Stimulated activated CD8-positive, alpha-beta memory T cell treated with anti-CD3 and anti-CD28 coated beads, Interleukin-4, amount 100 ng/mL, for 48 hours (primary cell): ENCODE measurements at places on chromosomes 13 and 19.

- no peak for DNase-seq
These were observed 3.2 kb downstream of the MEIS3 start for GRCh38 chr19:47415953-47416642.

DNA sequence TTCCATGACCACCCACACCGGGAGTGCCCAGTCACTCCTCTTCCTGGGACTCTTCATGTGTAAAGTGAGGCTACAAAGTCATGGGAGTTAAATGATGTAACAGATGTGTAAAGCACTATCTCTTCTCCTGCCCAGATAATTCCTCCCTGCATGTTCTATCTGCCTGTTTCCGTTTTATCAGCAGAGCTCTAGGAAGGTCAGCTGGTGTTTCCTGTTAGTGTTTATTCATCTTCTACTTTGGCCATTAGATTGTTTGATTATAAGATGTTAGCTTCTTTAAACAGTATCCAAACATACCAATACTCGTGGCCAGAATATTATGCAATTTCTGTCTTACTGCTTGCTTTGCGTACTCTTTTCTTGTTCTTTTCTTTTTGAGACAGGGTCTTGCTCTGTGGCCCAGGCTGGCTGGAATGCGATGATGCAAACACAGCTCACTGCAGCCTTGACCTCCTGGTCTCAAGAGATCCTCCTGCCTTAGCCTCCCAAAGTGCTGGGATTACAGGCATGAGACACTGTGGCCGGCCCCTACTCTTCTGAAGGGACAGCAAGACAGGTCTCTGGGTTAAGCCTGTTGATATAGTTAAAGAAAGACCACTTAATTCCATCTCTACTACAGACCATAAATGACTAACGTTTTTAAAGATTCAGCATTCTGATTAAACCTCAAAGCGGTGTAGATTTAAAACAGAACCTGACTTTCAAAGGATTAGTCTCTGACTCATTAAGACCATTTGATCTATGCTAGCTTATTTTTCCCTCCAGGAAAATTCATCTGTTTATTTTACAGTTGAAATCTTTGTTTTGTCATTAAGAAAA is 97.4 kb upstream of the AKAP11 start:
- no peak for DNase-seq

GRCh38 chr13:86383561-86383960 is 584.3 kb upstream of the SLITRK6 start:
- no peak for DNase-seq

DNA sequence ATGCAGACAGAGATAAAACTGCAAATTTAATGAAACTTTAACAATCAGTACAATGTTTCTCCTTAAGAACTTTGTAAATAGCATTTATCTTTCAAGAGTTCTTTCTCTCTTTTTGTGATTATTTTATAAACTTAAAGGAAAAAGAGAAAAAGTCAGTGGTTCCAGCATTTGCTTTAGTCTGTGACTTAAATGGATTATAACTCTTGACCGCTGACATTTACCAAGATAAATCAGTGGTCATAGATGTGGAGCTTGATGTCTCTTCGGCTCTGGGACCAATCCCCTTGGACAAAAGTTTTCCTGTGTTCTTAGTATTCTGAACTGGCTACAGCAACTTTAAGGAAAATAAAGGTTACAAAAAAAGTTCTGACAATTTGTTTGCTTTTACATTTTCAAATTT is 162.6 kb downstream of the TM9SF2 start:
- DNase-seq = no peak

GRCh38 chr13:42377640-42378382 is 105.9 kb downstream of the AKAP11 start:
- DNase-seq = peak; percentile 56

DNA sequence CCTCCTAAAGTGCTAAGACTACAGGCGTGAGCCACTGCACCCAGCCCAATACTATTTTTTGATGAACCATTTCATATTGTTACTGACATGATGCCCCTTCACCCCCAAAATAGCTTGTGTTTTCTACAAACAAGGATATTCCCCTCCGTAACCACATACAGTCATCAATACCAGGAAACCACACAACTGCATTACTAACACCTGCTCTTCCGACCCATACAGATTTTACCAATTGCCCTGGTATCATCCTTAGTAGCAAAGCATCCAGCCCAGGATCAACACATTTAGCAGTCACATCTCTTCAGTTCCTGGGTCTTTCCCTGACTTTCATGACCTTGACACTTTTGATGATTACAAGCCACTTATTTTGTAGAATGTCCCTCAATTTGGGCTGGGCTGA is 33.6 kb downstream of the KCTD15 start:
- DNase-seq = no peak

- DNase-seq = no peak
These were observed 587.4 kb downstream of the LMO7 start for GRCh38 chr13:76223565-76223964.

DNA sequence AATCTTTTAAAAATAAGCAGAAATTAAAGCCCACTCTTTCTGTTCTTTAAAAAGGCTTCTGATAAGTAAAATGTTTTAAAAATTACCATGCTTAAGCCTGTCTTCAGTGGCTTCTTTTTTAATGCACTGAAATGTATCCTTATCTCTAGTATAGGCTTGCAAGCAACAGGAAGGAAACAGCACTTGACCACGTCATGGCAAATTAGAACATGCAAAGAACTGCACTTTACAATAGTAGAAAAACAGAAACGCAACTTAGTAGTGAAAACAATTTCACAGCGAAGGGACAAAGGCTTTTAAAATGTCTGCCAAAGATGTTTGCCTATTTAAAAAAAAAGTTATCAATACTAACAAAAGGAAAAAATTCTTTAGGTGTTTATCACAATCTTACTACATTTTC is 36.3 kb downstream of the ELF1 start:
- DNase-seq = peak; percentile 55

DNA sequence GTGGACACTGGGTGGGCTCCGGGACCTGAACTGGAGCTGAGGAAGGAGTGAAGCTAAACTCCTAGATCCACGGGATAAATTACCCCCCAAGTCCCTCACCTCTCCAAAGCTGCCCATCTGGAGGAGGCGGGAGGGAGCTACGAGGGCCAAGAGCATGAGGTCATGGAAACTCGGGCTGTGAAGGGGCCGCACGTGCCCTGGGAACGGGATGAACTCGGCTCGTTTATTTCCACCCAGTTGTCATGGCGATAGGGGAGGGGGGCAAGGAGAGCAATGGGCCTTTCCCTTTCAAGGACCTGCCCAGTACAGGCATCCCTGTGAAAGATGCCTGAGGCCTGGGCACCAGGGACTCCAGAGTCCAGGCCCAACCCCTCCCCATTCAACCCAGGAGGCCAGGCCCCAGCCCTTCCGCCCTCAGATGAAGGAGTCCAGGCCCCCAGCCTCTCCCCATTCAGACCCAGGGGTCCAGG is 3.8 kb downstream of the PPP1R12C start:
- DNase-seq = no peak
